ENCODE measurements at places on chromosomes 16 and 17.
A peak's percentile ranks its signal among the peaks of the same experiment; 100 is the strongest.

DNA sequence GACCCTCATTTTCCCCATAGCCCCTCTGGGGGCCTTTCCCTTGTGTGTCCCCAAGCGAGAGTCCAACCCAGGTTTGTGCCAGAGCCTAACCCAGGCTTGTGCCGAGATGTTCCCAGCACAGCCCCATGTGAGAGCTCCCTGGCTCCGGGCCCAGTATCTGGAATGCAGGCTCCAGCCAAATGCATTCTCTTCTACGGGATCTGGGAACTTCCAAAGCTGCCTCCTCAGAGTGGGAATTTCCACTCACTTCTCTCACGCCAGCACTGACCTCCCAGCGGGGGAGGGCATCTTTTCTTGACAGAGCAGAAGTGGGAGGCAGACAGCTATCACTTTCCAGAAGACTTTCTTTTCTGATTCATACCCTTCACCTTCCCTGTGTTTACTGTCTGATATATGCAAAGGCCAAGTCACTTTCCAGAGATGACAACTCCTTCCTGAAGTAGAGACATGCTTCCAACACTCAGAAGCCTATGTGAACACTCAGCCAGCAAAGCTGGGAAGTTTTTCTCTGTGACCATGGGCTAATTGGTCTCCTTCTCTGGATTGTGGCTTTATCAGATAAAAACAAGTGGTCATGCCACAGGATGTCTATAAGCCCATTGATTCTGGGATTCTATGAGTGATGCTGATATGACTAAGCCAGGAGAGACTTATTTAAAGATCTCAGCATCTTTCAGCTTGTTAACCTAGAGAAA lies 2.5 kb upstream of the CCL2 start:
- peak; percentile 84 for DNase-seq

DNA sequence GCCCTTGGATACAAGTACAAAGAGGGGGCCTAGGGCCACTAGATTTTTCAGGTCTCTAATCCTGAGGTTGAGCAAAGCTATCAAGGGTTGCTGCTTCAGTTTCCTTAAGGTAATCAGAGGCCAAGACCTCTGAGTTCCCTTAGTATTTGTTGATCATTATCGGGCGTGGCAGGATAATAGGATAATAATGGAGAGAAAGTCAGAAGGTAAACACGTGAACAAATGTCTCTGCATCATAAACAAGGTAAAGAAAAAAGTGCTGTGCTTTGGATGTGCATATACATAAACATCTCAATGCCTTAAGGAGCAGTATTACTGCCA lies 41.5 kb upstream of the YPEL2 start:
- no peak for DNase-seq

DNA sequence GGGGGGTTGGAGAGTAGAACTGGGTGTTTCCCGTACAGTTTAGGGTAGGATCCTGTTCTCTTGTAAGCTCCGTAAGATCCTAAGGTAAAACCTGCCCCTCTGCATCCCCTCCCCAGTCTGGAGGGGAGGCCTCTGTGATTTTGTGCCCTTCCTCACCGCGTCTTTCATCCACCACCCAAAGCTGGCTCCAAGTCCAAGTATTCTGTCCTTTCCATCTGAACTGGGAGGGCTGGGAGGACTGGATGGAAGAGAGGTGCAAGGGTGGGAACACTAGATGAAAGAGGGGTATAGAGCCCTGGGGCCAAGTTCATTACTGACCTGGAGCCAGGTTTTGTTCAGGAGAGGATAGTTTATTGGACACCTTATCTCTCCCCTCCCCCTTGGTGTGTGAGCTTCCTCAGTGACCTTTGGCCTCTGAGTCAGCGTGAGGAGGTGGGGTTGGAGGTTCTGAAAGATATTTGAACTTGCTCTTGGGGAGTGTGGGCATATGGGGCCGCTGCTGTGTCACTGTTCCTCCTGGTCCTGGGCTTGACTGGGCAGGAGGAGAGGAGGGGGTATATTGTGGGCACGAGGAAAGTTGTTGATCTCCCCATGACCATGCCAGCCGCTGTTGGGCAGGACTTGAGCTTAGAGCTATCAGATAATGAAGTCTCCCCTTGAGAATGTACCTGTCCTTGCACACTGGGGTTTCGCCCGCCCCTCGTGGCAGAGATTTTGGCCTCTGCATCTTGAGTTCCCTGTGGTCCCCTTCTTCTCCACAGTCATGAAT lies 1.6 kb downstream of the LASP1 start:
- peak; percentile 85 for DNase-seq

DNA sequence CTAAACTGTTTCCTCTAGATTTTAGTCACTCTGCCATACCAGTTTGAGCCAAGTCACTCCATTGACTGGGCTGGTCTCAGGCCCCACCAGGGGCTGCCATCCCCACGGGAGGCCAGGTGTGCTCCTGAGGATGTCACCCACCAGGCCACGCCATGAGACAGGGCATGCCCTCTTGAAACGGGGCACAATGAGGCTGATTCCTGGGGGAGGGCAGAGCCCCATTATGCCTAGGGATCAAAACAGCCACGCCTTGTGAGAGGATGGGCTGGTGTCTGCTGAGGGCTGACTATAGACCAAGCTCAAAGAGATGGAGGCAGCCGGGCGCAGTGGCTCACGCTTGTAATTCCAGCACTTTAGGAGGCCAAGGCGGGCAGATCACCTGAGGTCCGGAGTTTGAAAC lies 21.5 kb downstream of the GINS2 start:
- DNase-seq = no peak

DNA sequence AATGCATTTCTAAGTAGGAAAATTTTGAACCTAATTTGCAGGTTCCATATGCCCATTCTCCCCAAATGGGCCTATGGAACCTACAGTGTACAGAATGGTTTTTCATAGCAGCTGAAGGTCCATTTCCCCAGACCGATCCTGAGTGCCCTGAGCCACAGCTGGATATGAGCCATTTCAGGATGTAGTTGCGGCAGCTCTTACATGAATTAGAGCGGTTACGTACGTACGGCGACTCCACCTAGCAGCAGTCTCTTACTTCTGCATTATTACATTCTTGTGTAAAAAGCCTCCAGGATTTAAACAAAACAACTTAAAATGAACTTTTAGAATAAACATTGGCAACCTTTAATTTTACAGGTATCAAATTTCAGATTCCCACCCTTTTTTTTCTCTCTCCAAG lies 225.3 kb downstream of the SNX29 start:
- no peak for DNase-seq

- DNase-seq = no peak
These were observed 148.1 kb downstream of the SALL1 start for GRCh38 chr16:51002881-51003490.

DNA sequence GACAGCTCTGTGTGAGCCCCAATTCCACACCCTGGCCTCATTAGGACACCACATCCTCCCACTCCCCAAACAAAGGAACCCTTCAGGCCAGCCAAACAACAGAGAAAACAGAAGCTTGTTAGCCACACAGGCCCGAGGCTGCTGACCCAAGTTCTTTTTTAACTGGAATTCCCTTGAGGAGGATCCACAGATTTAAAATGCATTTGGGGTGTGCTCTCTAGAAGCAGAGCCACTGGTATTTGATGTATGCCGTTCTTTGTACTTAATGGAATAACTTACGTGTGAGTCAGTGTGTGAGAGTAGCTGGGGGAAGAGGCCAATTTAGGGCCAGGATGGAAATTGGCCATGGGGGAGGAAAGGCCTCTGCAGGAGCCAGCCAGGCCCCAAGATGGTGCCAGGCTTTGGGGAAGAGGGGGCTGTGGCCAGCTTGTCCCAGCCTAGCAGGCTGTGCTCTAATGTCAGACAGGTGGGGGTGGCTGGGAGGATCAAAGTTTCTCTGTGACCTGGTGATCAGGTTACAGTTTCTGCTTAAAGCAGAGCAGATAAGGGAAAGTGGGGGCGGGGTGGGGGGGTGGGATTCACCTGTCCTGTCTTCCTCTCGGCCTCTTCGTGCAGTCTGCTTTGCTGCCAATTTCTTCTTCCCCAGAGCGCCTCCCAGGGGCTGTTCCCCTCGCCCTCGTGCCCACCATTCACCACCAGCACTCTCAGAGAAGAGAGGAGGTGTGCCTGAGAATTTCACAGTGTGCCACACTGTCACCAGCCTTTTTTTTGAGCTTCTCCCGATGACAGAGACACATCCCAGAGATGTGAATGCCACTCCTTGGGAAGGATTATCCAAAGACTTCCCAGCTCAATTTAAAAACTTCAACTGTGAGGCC lies 50.8 kb downstream of the TOM1L2 start:
- peak; percentile 97 for DNase-seq

DNA sequence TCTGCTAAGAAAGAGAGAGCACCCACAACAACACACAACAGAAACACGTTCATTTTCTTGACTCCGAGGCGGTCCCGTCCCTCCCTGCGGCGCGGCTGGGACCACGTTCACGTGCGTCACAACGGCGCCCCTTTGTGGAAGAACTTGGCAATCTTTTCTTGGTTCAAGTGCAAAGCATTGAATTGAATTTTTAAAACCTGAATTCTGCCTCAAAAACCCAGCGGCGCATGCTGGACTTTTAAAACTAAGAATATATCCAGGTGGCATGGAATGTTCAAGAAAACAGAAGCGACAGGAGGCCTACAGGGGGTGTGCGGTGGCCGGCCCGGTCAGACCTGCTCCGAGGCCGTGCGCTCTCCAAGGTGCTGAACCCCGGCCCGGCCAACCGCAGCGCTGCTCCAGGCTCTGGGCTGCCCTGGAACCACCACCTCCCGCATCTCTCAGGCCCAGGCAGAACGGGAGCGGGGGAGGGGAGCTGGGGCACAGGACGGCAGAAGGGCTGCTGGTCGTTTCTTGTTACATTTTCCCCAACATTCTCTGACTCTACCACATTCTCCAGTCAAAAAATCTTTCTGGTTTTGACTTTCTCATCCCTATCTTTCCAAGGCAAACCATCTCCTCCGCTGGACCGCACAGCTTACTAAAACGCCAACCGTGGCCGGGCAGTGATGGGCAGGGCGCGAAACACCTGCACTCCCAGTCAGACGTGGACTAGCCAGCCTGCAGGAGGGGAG lies 3.4 kb upstream of the HEXD start:
- peak; percentile 14 for DNase-seq

DNA sequence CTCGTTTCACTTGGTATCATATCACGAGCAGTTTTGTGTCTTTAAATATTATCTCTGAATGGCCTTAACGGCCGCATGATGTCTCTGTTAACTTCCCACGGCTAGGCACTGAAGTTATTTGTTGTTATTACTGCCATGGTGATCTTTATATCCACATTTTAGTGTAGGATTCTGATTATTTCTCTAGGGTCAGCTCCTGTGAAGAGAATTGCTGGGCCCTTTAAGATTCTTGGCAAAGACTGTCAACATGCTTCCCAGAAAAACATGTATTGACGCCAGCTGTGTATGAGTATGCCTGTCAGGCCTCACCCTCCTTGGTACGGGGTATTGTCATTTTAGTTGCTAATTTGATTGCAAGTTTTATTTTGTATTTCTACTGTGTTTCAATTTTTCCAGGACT lies 263.5 kb downstream of the SNX29 start:
- no peak for DNase-seq

DNA sequence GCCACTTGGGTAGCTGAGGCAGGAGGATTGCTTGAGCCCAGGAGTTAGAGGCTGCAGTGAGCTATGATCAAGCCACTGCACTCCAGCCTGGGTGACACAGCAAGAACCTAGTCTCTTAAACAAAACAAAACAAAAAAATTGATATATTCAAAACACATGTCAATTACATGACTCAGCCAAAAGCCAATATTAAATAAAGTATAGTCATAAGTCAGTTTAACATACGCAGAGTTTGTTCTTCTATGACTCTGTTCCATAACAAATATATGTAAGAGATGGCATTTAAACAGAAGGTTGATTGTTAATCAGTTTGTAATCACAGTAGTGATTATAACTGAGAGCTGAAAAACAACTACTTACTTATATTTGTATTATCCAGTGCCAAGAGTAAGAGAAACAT lies 106.5 kb downstream of the CDH8 start:
- no peak for DNase-seq
